ENCODE measurements at places on chromosomes 16 and 17.

GRCh38 chr16:12544477-12545296, 259.0 kb downstream of the CPPED1 start:
- no peak for DNase-seq

GRCh38 chr17:35555691-35556090, 4.9 kb downstream of the SLFN14 start:
- no peak for DNase-seq

DNA sequence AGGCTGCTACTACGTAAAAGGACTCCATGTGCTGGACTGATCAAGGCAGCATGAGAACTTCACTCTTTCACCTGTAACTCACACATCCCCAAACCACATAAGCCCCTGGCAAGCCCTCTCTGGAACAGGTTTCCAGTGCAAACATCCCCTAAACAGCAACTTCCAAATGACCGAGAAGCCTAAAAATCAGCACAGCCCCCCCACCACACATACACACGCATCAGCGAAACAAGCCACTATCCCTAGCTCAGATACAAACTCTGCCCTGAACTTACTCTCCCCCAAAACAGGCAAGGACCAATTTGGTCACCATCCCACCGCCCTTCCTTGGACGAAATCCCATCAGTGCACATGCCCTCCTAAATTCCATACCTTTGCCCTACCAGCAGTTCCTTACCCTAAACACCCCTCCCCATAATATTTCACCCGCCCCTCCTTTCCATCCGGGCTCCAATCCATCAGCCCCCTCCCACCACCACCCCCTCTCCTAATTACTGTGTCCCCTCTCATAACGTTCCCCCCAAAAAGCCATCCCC, 735 bp downstream of the LSM12 start:
- no peak for DNase-seq

DNA sequence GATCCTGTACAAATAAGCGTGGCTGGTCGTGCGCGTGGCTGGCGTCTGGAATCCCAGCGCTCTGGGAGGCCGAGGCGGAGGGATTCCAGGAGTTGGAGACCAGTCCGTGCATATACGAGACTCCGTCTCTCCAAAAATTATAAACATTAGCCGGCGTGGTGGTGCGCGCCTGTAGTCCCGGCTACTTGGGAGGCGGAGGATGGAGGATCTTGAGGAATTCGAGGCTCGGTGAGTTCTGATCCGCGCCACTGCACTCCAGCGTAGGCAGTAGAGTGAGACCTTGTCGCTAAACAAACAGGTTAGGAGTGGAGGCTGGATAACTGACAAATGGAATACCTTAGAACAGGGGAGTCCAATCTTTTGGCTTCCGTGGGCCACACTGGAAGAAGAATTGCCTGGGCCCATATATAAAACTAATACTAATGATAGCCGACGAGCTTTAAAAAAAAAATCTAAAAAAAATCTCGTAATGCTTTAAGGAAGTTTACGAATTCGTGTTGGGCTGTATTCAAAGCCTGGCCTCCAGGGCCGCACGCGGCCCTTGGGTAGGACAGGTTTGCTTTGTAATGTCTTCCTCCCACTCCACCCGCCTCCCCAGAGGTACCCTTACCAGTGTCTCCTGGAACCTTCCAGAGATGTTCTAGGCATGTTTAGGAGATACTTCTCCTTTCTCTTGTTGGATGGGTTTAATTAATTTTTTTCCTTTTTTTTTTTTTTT, 909 bp upstream of the RSL1D1 start:
- DNase-seq = no peak

- DNase-seq = no peak
These were observed 27.7 kb upstream of the BCO1 start for GRCh38 chr16:81210807-81211206.

GRCh38 chr16:46519063-46519462, 102.1 kb downstream of the SHCBP1 start:
- DNase-seq = no peak

GRCh38 chr17:614653-615546, 99.7 kb downstream of the VPS53 start:
- peak; percentile 35 for DNase-seq

Measured in coronary artery (tissue), 2 donors.